Right renal pelvis (tissue), 4 donors: ENCODE measurements at places on chromosomes 5 and 9. TPM values are rescaled to one million over a fixed set of nuclear protein-coding genes. Genes with fewer than 3 reads are reported as not detected.

DNA sequence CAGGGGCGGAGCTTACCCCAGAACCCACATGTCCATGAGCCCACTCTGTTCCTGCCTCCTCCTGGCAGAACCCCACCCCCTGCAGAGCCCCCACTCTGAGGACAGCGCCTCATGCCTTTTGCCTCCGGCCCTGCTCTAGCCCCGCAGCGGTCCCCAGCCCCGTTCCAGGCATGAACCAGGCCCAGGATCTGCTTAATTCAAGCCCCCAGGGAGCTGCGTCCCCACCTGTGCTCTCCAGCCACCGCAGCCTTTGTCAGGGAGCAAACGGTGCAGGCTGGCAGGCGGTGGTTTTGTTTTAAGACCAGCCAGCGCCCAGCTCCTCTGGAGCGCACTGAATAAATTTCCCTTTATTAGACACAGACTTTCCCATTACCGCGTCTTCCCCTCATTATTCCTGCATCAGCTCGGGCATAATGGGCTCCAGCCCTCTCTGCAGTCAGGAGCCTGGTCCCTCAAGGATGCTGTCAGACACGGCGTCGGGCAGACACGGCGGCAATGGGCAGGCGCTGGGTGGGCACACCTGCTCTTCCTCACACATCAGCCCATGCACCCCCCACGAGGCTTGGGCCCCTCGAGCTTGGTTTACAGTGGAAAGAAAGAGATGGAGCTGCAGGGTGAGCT, 137.6 kb downstream of the OLFM1 start:
- no peak for DNase-seq

Gene MLANA
- polyA plus RNA-seq, result 0.61 TPM

Gene SLCO4C1
- 19.2 TPM for polyA plus RNA-seq

DNA sequence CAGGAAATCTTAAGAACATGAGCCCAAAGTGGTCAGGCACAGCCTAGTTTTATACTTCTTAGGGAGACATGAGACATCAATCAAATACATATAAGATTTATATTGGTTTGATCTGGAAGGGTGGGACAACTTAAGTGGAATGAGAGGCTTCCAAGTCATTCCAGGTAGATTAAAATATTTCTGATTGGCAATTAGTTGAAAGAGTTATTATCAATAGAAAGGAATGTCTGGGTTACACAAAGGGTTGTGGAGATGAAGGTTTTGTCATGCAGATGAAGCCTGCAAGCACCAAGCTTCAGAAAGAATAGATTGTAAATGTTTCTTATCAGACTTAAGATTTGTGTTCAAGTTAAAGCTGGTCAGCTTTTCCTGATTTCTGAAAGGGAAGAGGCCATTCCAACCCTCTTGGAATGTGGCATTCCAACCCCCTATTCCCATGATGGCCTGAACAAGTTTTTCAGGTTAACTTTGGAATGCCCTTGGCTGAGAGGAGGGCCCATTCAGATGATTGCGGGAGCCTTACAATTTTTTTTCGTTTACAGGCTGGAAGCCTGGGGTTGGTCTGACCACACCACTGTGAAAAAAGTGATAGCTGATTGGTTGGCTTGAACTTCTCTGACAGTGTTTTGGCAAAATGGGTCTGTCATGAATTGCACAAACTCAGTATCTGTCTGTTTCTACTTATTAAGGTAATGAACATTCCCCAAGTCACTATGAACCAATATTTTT, 245.6 kb upstream of the RAI14 start:
- no peak for DNase-seq

DNA sequence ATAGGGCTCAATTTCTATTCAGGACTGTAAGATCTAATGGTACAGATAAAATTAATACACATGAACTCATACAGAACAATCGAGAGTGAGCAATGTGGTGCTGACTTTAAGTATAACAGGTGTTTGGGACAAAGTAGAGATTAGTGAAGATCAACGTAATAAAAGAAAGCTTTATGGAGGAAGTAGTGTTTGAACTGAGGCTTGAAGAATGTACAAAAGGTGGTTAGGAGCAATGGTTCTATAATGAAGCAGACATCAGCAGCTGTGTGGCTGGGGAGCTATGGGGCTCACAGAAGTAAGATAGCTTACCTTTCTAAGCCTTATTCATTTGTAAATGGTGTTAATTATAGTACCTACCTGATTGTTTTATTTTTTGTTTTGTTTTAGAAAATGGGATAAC, 275.4 kb upstream of the RGMB start:
- DNase-seq, result no peak

DNA sequence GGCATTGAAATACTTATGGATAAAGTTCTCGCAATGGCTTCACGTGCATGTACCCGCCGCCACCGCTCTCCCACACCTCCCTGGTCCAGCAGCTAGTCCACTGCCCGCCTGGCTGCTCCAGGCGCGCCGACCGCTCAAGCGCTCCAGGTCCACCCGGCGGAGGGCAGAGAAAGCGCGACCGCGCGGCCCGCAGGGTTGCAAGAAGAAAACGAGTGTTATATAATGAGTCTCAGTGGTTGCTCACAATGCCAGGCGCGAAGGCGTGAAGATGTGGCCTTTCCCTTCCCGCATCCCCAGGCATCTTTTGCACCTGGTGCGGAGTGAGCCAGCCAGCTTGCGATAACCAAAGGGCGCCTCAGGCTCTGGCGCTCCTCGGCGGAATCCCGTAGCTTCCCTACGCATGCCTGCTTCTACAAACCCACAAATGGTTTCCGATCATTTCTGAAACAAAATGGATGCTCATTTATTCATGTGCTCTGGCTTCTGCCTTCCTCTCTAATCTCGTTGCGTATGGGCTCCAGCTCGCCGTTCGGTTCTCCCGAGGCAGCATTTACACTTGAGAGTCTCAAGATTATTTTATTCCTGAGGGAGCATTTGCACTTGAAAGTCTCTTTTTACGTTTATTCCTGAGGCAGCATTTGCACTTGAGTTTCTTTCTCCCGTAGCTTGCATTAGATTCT, 25.7 kb downstream of the CDKN2A start:
- no peak for DNase-seq

DNA sequence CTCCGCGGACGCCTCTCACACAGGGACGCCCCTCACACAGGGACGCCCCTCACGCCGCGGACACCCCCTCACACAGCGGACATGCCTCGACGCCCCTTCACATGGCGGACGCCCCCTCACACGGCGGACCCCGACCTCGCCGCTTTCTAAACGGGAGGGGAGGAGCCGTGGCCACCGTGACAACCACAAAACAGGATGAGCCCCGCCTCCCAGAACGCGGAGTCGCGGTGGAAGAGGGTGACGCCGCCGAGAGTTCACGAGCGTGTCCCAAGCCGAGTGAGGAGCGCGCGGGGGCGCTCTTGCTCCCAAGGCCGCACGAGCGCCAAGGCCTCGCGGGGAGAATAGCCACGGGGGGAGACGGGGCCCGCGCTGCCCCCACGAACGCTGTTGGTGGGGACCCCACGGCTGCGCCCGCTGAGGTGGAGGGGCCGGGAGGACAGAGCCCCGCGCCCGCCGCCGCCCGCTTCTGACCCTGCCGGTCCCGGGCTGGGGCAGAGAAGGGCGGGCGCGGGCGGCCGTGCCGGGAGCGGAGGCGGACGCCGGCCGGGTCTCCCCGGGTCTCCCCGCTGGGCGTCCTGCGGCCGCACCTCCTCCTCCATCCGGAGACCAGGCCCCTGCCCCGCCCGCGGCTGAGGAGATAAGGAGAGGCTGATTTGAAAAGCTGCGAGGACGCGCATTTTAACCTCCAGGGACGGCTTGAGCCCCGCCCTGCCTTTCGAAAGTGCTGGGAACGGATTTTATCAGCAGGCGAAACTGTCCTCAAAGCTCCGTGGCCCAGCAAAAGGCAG, 3.9 kb upstream of the NKD2 start:
- no peak for DNase-seq

Gene PPP2R2B
- 14.7 TPM for polyA plus RNA-seq

GRCh38 chr5:38381361-38381760, 123.0 kb downstream of the EGFLAM start:
- no peak for DNase-seq

Gene LCN15
- polyA plus RNA-seq, result 0.08 TPM

DNA sequence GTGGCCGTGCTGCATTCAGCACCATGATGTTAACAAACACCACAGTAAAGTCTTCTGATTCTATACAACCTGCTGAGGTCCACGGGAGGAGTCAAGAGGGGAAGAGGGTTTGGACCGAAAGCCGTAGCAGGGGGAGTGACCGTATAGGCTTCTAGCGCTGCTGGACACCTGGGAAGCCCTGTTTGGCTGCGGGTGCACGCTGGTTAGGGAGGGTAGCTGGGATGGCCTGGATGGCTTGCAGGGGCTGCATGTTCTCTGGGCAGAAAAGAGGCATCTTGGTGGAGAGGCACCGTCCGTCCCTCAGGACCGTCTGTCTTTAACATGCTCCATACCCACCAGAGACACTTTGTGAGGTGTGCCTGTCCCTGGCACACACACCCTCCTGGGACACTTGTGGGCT, 251.0 kb upstream of the IRX1 start:
- DNase-seq, result no peak

GRCh38 chr9:75146229-75146628, 57.9 kb downstream of the OSTF1 start:
- no peak for DNase-seq

Gene TOR4A
- polyA plus RNA-seq, result 5.0 TPM

Gene RANBP3L
- 9.5 TPM for polyA plus RNA-seq

GRCh38 chr5:16536246-16536645, 70.6 kb upstream of the ZNF622 start:
- no peak for DNase-seq

Gene OR1J2
- polyA plus RNA-seq, result not detected

Gene COL23A1
- polyA plus RNA-seq, result 6.8 TPM

DNA sequence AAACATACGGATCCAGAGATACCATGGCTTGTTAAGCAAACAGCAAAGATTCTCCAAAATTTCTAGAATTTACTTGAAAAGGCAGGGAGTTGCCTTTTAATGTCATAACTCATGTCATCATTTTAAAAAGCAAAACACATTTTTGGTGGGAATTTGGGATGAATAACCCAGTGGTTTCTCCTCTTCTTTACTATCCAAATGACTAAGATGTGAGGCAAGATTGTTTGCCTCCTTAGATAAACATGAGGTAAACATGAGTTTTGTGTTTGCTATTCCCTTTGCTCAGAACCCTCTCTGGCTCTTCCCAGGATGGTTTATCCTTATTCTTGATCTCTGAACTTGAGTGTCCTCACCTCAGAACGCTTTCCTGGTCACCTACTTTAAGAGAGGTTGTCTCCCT, 267.0 kb downstream of the EBF1 start:
- no peak for DNase-seq

GRCh38 chr9:96423322-96423984, 5.3 kb upstream of the ZNF367 start:
- no peak for DNase-seq

DNA sequence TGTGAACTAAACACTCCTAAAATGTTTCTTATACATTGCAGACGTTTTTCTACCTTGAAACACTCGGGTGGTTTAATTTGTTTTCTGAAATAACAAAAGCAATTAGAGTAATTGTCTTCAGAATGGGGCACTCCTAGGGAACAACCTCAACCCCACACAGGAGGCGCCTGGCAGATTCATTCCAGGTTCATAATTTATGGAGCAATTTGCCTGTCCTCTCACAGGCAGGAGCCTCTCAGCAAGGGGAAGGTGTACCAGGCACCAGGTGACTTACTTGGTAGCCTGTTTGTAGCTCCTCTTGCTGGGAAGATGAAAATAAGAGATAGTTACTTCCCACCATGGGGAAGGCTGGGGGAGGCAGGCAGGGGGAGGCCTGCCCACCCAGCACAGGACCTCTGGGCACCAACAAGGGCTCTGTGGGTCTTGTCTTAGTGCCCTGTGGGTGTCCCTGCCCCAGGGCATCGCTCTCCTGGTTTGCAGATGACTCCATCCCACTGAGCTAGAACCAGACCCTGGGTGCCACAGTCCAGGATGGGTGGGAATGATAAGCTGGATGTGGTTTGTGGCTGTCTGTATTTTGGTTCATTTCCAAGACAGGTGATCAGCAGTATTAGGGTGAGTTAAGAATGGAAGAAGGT, 144.4 kb downstream of the FSTL4 start:
- DNase-seq, result no peak

- no peak for DNase-seq
Measured at GRCh38 chr9:12212860-12213259, 480.3 kb upstream of the TYRP1 start.

Gene GPRIN1
- polyA plus RNA-seq, result 2.0 TPM

GRCh38 chr9:20506099-20506900, 116.0 kb downstream of the MLLT3 start:
- no peak for DNase-seq

DNA sequence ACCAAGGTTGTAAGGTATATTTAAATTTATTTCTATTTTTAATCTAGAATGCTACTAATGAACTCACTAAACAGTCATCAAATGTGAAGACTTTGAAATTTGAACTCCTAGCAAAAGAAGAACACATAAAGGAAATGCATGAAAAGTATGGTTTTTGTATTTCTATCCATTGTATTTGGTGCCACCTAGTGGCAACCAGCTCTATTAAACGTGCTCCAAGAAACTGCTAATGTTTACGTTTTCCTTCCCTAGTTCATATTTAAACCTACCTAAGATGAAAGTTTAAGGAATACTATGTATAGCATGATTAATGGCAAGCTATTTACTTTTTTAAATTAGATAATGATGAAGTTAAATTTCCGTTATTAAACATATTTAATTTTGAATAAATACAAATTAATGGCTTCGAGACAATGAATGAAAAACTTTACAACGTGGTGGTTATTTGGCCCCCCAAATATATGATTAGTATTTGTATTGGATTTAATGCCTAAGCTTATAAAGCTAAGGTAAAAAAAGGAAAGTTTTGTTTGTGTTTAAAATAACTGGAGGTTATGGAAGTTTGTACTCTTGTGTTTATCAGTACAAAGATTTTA, 115.9 kb upstream of the SH3GL2 start:
- DNase-seq, result peak; percentile 48

Gene TLX3
- polyA plus RNA-seq, result not detected

GRCh38 chr5:57174128-57174889, 450 bp downstream of the GPBP1 start:
- no peak for DNase-seq

DNA sequence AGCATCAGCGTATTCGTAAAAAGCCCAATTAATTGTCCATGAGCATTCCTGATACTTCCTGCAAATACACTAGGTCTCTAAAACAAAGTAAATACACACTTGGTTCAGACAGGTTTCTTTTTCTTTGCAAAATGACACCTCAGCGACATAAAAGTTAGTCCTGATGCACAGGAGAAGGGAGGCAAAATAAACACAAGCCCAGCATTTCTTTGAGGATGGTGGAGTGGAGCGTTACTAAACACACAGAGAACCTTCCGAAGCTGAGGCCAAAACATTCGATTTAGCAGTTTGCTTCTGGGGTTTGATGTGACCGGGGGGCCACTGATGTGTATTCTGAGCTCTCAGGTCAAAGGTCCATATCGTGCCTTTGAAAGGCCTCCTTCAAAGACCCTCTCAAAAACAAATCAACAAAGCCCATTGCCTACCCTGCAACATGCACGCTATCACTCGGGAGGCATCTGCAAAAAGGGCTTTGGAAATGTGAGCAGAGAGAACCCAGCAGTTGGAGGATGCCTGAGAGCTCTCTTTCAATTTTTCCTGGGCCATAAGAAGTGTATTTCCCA, 268.4 kb upstream of the PANK3 start:
- DNase-seq, result no peak

GRCh38 chr5:102666164-102666946, 88.8 kb upstream of the PAM start:
- DNase-seq, result peak; percentile 20
